Stimulated activated naive CD4-positive, alpha-beta T cell treated with Interleukin-2 at 50 U/mL for 16 hours (primary cell): ENCODE measurements at places on chromosomes 5 and 9.
A peak's percentile ranks its signal among the peaks of the same experiment; 100 is the strongest.

DNA sequence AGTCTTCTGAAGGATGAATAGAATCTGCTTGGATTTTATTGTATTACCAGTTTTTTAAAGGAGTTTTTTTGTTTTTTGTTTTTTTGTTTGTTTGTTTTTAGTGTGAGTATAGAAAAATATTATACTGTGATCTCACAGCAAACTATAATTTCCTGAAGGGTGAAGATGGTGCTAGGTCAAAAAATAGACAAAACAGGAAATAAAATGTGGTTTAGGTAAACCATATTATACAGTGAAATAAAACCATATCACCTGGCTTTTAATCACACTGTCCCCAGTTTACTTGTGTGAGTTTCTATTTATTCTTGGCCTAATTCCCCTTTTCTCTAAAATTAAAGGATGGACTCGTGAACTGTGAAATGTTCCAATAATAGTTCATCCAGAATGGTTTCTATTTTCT is 841.3 kb upstream of the CTNND2 start:
- no peak for DNase-seq

- DNase-seq = no peak
These were observed 41.1 kb downstream of the LAMC3 start for GRCh38 chr9:131049829-131050715.

DNA sequence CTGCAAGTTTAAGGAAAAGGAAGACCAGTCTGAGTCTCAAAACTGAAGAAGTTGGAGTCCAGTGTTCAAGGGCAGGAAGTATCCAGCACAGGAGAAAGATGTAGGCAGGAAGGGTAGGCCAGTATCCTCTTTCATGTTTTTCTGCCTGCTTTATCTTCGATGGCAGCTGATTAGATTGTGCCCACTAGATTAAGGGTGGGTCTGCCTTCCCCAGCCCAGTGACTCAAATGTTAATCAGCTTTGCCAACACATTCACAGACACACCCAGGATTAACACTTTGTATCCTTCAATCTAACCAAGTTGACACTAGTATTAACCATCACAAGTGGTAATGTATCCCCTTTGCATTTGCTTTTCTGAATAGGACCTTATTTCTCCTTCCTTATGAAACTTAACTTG is 535.9 kb upstream of the FTMT start:
- no peak for DNase-seq

DNA sequence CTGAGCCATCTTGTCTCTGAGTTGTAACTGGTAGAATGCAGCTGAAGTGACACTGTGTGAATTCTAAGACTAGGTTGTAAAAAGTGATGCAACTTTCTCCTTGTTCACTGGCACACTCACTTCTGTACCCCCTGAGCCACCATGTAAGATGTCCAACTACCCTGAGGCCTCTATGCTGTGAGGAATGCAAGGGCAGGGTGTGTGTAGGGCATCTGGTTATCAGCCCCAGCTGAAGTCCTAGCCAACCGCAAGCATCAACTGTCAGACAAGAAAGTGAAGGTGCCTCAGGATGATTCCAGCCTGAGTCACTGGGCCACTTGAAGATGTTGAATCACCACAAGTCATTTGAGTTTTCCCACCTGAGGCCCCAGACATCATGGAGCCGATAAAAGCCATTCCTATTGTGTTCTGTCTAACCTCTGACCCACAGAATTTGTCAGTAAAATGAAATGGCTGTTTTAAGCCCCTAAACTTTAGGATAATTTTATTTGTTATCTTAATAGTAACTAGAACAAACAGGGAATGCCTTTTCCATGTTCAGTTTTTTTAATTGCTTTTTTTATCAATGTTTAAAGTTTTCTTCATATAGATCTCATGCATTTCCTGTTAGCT is 18.7 kb upstream of the RHOBTB3 start:
- DNase-seq = peak; percentile 34

GRCh38 chr9:35350827-35351549 is 138.9 kb upstream of the RUSC2 start:
- no peak for DNase-seq

- DNase-seq = peak; percentile 17
These were observed 165.9 kb upstream of the OTULINL start for GRCh38 chr5:14415698-14416074.

DNA sequence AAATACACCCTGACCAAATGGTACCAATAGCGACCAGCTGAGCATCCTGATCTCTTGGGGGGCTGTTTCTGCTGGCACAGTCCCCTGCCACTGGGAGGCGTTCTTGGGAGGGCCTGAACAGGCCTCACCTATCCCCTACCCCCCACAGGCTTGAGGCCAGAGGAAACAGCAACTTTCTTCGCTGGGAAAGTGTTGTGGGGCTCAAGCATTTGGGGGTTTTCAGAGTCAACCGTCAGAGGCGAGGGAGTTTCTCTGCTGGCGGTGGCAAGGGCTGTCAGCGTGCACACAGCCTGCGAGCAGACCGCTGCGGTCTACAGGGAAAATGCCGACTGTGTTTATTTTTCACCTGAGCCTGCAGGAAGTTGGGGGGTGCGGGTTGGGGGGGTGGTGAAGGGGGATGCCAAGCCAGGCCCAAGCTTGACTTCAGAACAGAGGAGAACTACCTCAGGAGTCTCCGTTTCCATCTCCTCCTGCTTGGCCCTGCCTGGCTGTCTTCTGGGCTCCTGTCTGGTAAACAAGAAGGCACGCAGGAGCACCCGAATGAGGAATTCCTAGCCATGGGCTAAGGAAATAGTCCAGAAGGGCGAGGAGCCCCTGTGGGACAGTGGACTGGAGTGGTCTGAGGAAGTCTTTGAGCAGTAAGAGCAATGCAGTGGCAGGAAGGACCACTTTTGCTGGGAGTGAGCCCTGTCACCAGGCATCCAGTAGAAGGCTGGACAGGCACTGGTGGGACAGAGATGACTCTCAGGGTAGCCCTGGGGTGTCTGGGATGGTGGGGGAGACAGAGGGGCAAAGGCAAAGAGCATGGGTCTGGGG is 18.1 kb downstream of the TCF7 start:
- DNase-seq = peak; percentile 75

DNA sequence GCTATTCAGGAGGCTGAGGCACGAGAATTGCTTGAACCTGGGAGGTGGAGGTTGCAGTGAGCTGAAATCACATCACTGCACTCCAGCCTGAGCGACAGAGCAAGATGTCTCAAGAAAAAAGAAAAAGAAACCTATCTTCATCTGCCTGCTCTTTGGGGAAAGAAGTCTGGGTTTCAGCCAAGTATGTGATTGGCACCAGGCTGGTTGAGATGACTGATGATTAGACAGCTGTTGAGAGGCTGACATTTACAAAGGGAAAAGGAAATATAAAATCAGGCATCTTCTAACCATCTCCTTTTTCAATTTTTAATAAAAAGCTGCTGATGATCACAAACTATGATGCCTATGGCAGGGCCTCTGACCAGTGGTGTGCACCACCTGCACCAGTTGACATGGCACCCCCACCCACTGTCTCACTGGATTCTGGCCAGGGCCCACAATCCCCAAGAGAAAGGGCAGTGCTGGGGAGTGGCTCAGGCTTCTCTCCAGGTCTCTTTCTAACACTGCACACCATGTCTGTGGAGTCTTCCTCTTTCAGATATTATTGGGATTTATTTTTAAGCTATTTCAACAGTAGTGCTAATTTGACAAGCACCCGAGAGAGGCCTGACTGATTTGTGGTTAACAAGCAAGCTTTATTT is 17.2 kb upstream of the C5orf15 start:
- DNase-seq = no peak

GRCh38 chr5:34684281-34684979 is 28.3 kb downstream of the RAI14 start:
- DNase-seq = no peak

DNA sequence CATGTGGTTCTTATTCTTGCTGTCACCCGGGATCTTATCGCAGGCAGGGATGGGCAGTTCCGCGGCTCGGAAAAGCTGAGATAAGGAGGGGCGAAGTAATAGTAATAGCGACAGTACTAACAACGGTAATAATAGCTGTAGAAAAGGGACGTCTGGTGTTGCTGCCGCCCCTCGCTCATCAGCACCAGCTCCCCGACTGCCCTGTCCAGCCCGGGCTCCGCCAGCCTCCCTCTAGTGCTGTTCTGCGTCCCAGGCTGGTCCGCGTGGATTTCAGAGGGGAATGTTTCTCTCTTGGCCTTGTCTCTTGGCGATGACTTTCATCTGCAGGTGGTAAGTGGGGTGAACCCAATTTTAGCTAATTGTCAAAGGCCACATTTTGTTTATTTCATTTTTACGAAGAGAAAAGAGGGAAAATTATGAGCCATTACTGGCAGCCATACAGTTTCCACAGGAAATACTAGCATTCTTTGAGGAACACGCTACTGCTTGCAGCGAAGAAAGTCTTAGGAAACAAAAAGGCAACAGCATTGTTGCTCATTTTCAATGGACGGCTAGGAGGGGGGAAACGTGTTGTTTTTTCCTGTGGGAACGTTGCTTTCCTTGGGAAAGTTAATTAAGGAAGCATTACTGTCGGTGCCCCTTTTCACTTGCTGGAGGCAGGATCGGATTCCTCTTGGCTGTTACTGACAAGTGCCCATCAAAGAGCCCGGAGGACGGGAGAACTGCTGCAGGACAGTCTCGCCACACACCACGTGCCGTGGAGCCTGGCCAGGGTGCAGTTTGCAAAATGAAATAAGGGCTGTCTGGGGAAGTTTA is 762 bp downstream of the SNCAIP start:
- no peak for DNase-seq

- DNase-seq = no peak
These were observed 307.5 kb downstream of the ZNF608 start for GRCh38 chr5:124438903-124439281.

DNA sequence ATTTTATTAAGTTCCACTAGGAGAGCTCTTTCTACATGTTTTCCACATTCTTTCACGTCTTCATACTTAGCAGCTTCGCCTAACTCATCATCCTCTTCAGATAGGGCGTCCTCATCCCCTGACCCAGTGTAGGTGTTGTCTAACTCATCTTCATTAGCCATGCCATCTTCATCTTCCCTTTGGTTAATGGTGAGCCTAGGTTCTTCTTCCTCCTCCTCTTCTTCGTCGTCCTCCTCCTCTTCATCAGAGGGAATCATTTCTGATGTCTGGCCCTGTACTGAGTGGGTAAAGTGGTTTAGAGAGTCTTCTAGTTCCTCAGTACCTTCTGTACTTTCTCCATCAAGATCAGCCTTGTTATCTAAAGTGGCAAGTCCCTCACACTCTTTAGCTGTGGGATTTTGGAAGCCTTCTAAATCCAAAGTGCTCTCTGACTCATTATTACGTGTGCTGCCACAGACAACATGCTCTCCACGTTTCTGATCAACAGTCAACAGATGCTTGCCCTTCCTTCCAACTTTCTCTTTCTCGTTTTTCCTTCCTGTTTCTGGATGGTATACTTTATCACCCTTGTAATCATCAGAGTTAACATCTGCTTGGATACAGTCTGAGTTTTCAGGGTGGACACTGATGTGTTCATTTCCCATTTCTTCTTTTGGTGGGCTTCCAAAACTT is 31.1 kb downstream of the TUT7 start:
- DNase-seq = no peak

DNA sequence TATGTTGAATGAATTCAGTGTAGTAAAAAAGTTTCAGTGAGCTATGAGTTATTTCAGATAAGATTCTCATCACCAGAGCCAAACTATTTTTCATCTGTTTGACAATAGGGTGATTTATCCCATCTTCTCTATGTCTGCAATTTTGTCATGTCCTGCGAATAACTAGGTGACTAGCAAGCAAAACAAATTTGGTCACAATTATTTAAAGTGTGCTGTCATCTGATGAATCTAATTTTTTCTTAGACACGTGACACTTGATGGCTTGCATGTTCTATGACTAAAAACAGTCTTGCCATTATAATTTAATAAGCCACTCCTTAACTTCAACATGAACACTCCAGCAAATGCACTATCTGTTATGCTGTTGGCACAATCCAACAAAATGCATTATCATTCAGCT is 35.0 kb downstream of the FEM1C start:
- no peak for DNase-seq

DNA sequence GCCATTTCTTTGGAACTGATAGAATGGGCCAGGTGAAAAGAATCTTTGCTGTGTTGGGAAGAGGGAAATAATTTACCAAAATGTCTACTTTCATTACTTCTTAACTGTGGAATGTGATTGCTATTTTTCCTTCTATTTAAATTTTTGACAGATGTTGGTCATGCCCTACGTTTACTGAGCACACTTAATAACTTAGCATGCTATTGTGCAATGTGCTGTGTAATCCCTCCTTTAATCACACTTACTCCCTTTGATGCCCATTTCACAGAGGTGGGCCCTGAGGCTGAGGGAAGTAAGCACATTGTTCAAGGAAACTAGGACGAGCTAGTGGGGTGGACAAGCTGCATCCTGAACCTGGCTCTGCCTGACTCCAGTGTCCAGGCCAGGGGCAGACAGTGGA is 47.8 kb upstream of the INSYN2B start:
- DNase-seq = no peak

GRCh38 chr5:168214071-168214470 is 77.4 kb upstream of the WWC1 start:
- DNase-seq = no peak

DNA sequence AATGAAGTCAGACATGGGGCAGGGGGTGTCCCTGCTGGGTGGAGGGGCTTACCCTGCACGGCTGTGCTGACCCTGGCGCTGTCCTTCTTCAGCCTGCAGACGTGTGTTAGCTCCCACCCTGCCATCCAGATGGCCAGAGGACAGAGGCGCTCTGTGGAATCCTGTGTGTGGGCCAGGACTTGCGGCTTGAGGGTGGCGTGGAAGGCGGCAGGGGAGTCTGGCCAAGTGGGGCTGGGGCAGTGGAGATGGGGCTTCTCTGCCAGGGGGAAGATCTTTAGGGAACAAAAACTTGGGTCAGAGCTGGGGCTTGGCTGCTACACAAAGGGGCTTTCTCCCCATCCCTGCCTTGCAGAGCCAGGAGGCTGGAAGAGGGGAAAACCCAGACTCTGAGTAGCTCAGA is 46.5 kb upstream of the SYNPO start:
- DNase-seq = no peak

GRCh38 chr5:153619771-153620170 is 129.3 kb downstream of the GRIA1 start:
- no peak for DNase-seq
